ENCODE measurements at places on chromosomes 6 and 20. TPM values are rescaled to one million over a fixed set of nuclear protein-coding genes. Genes with fewer than 3 reads are reported as not detected.
A peak's percentile ranks its signal among the peaks of the same experiment; 100 is the strongest.

KIZ gene
- total RNA-seq = 21.7 TPM

PPP1R16B gene
- not detected for total RNA-seq

GHRH gene
- not detected for total RNA-seq

GRCh38 chr6:33746651-33747100 is at the start of gene IP6K3:
Gene IP6K3 (minus strand): TSS chr6:33746905. CDS start chr6:33735476, 11,429 bp downstream.
- peaks cover 54% of the 10 kb centered on the region for H3K4me1 ChIP-seq
- H3K27ac ChIP-seq = peak within 1 kb of the TSS; percentile 52
- no peak for DNase-seq
- H3K27me3 ChIP-seq = no peaks in the 10 kb centered on the region
- no peaks in the 10 kb centered on the region for H3K36me3 ChIP-seq

- H3K27ac ChIP-seq = no peak overlapping the region
- peaks cover 24% of the 10 kb centered on the region for H3K36me3 ChIP-seq
- H3K27me3 ChIP-seq = no peaks in the 10 kb centered on the region
- H3K4me1 ChIP-seq = no peaks in the 10 kb centered on the region
Observed at GRCh38 chr20:17624551-17625245, 54.8 kb downstream of the DSTN start.

DNA sequence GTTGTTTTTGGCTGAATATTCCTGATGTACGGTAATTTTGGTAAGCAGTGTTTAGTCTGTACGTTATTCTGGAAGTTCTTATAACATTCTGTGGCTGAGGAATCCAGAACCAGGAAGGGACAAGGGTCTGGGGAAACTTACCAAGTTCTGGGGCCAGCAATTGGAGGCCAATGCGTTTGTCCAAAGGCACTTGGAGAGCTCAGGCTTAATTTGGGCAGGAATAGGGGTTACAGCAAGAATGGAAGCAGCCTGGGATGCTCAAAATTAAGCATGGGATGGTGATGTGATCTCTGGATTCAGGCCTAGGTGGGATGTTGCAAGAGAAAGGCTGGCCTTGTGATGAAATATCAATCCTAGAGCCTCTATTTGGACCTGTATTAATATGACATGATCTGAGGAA is 235.2 kb upstream of the NOX3 start:
- H3K4me1 ChIP-seq = no peaks in the 10 kb centered on the region
- no peak for DNase-seq
- no peak overlapping the region for H3K4me3 ChIP-seq
- H3K36me3 ChIP-seq = no peaks in the 10 kb centered on the region

DNA sequence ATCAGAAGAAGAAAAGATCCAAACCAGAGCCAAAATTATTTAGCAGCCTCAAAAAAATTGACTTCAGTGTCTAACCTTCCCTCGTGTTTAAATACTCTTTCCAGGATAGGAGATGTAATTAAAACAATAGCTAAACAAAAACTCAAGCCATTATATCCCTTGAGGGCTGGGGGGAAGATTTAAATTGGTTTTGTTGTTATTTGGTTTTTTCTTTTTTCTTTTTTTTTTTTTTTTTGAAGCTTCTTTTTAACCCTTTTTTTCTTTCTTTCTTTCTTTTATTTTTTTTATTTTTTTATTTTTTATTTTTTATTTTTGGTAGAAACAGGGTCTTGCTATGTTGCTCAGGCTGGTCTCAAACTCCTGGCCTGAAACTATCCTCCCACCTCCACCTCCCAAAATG is 269.0 kb downstream of the KHDC1L start:
- no peak overlapping the region for H3K4me3 ChIP-seq
- no peak for DNase-seq
- H3K4me1 ChIP-seq = peaks cover 54% of the 10 kb centered on the region
- H3K36me3 ChIP-seq = no peaks in the 10 kb centered on the region
- H3K27me3 ChIP-seq = no peaks in the 10 kb centered on the region

DNA sequence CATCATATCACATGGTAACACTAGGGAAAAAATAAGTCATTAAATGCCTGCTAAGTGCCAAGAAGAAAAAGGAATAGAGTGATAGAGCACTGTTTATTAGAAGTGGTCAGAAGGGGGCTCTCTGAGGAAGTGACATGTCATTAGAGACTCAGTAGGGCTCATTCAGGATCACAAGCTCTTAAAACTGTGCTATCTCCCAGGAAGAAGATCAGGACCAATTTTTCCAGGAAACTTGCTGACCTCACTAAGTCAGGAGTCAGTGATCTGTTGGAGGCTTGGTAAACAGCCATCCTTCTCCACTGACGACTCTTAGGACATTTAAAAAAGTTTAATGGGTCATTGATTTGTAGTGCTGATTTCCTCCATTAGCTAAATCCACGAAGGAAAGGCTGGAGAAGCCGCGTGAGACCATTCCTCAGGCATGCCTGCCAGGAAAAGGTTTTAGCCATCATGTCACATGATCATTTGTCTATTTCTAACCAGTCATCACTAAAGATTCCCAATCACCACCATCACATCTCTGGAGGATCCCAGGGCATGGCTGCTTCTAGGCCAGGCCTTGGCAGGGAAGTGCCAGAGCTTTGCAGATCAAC is 5.9 kb upstream of the PTPN1 start:
- H3K36me3 ChIP-seq = no peaks in the 10 kb centered on the region
- peaks cover 13% of the 10 kb centered on the region for H3K4me1 ChIP-seq
- DNase-seq = no peak
- H3K4me3 ChIP-seq = no peak overlapping the region
- no peaks in the 10 kb centered on the region for H3K27me3 ChIP-seq

DNA sequence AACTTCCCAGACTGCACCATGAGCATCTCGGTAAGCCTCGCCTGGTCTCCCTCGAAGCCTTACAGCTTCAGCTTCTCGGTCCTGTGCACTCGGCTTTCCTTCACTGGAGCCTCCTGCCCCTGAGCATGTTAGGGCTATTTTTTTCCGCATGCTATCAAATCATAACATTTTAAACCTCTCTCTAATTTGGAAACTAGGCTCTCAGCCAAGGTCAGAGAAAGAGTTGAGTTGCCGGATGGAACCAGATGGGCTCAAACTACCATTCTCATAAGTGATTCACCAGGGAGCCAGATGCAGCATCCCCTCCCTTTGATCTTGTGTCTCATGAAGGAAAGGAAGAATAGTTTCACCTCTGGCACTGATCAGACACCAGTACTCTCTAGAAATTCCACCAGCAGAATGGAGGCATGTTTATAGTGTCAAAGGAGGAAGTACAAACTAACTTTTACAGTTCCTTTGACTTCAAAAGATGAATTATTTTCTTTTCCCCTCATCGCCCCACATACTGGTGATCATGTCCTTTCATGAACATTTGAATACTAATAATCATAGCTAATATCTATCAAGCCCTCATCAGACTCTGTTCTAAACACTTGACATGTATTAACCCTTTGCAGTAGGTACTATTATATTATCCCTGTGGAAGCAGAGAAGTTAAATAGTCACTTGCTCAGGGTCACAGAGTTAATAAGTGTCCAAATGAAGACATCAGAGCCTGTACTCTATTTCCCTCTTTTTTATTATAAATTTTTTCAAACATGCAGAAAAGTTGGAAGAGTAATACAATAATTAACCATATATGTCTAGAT is 46.7 kb downstream of the MAP1LC3A start:
- no peak for DNase-seq
- peaks cover 15% of the 10 kb centered on the region for H3K36me3 ChIP-seq
- peaks cover 4% of the 10 kb centered on the region for H3K4me1 ChIP-seq
- H3K4me3 ChIP-seq = no peak overlapping the region
- peak overlapping the region; percentile 35 for H3K27ac ChIP-seq

Measured in mesothelial cell of epicardium (in vitro differentiated cells).